NCI-H2029 (cell line): ENCODE measurements at places on chromosomes 7 and 10.

GRCh38 chr7:36312915-36313334 is 76.7 kb upstream of the ANLN start:
- no peak for DNase-seq

- DNase-seq = no peak
These were observed 56.5 kb downstream of the PLXDC2 start for GRCh38 chr10:19872504-19873271.

DNA sequence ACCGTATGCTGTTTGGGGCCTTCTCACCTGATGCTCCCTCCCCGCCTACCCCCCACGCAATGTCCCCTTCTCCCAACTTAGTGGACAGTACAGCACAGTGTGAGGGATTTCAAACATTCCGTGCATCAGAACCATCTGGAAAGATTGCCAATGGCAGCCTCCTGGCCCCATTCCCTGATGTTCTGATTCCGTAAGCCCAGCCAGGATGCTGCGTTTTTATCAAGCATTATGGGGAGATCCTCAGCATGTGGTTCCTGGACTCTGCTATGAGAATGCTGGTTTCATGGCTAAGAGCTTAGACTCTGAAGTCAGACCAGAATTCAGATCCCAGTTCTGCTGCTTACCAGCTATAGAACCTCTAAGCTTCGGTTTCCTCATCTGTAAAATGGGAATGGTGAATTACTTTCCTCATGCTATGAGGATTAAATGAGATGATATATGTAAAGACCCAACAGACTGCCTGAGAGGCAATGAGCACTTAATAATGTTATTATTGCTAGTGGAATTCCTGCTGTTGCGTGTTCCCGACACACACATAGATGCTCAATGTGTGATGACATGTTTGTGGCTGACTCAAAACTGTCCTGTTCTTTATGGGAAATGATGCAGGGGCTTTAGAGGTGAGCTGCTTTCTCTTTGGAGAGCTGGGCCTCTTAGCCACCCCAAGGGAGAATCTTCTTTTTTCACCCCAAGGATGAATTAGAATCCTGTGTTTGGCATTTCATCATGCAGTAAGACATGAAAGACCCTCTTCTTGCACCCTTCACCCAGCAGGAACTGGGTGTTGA is 60.8 kb upstream of the SMNDC1 start:
- DNase-seq = no peak

DNA sequence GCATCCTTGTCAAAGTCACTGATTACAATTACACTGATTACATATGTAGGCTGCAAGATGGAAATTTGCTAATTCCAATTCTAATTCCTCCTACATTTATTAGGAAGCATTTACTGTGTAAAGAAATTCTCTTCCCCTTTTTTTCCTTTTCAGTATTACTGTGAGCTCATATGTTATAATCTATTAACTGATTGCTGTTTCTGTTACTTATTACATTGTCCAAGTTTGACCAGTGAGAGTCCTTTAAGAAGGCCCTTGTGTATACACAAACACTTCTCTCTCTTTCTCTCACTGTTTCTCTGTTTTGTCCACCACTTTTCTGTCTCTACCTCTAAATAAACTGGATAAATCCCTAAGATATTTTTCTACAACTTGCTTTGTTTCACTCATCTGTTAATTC is 31.5 kb downstream of the PHF14 start:
- no peak for DNase-seq

DNA sequence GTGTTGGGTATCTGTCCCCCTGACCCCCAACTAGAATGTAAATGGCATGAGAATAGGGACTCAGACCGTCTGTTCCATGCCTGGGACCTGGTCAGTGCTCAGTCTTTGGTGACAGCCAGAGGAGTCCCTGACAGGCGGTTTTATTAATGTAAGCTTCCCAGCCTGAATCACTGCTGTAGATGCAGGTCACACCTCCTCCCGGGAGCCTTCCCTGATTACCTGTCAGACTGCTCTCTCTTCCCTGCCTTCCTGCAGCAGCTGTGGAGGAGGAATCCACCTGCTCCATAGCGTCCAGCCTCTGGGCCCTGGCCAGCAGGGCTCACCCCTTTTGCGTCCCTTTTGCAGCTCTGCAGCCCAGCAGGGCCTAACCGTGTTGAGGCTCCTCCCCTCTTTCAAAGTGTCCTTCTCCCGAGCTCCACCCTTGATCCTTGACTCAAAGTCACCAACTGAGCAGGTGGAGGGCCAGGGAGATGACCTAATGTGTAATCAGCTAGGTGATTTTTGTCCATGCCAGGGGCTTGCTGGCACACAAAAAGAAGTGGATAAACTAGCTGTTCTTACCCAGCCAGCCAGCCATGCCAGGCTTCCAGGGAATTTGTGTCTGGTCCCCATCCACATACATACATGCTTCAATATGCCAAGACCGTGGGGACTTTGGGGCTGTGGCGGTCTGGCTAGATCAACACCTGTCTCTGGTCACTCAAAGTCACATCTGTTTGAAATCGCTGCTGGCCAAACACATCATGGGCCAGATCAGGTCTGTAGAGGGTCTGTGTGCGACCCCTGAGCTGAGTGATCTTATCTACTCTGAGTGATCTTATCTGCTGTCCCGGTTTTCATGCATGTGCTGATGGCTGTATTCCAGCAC is 195.1 kb downstream of the CCDC3 start:
- DNase-seq = peak; percentile 81

- no peak for DNase-seq
These were observed 15.4 kb downstream of the COL13A1 start for GRCh38 chr10:69817078-69817581.

DNA sequence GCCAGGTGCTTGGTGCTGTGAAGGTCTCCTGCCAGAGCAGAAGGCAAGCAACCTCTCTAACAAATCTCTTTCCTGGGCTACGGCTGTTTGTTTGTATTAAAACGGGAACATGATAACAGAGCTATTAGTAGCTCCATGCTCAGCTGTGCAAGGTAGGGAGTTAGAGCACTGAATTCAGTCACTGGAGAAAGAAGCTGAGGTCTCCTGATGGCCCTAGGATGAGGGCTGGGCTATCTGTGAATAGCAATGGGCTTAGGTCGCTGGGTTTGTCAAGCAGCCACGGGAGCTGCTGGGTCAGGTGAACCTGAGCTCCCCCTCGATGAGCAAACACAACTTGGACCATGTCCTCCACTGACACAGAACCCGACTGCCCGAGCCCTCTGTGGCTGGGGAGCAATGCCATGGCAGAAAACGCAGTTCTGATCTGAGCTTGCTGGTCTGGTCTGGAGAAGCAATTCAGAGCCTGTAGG is 24.4 kb downstream of the TACC2 start:
- no peak for DNase-seq

DNA sequence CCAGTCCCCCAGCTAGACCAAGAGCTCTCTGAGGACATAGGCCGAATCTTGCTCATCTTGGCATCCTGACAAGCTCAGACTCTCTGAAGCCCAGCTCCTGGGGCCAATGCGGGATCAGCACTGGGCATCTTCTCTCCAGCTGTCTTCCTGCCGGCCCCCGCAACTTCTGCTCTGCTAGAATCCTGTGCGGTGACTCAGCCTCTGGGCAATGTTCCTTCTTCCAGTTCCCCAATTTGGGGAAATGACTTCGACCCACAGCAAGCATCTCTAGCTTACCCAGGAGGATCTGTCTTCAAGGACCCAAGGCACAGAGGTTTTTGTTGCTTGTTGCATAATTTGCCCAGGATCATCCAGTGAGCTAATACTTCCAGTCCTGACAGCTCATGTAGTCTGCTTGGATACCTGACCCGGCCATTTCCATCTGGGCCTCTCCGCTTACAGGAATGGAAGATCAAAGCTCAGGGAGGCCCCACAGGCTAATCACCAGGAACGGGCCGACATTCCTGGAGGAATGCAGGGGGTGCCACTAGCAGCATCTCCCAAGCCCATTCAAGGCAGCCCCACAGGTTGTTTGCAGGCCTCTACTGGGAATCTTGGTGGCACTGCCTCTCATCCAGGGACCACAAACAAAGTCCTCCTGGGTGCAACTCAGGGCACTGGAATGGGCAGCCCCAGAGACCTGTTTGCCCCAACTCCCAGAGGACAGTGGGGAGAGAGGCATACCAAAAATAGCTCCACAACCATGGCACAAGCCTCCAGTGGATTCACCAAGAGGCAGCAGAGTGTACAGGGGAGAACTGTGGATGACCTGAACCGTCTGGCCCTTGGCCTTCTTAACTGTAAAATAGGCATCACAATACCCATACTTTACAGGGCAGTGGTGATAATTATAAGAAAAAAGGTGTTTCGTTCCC is 151.9 kb downstream of the NEURL1 start:
- DNase-seq = no peak

DNA sequence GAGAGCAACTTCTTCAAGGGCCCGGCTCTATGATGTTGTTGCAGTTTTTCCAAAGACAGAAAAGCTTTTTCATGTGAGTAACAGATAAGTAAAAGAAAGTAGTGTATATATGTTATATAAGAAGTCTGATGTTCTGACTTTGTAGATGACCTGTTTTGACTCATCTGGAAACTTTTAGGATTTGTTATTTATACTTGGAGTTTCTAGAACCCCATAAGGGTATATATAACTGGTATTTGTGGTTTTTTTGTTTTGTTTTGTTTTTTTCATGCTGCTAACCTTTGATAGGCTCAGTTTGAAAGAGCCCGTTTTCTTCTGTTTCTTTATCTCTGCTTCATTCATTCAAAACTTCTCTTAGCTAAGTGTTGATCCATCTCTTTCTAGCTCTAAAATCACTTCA is 7.3 kb downstream of the RPP30 start:
- no peak for DNase-seq

DNA sequence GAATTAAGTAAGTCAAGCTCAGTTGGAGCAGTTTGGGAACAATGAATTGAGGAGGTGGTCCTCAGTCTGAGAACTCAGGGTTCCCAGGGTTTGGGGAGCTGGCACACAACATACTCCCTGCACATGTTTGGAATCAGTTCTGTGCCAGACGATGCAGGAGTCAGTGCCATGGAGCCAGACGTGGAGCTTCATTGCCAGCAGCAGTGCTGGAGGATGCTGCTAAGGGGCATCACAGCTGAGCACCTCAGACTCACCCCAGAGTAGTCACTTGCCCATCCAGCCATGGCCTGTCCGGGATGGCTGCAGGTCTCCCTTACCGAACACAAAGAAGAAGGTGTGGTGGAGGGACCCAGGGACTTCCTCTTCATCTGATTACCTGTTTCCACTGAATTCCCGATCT is 7.9 kb downstream of the GIMAP5 start:
- DNase-seq = no peak

DNA sequence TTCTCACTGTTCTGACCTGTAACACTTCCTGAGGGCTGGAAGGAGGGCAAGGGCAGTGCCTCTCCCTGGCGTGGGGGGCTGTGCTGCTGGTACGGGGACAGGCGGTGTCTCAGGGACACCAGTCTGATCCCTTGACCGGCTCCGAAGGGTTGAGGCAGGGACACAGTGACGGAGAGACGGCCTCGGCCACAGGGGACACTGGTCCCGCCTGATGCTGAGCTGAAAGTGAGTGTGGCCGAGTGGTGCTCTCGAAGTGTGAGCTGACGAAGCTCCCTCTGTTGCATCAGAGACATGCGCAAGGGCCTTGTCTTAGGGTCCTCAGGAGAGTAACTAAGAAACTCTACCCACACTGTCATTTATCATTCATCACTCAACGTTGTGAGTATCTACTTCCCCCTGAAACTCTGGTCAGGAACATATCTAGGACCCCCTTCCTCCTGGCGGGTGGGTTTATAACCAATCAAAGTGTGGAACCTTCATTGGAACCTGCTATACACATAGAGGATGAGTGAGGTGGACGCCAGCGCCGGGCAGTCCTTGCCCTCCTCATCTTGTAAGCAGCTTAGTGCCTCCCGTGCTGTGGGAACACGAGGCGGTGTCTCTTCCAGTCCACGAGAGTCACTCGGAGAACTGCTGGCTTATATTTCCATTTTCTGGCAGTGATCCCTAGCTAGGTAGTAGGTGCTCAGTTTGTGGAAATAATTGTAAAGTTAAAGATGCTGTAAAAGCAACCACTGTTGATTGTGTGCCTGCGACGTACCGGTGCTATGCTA is 283.1 kb downstream of the DNAJB6 start:
- DNase-seq = no peak

- DNase-seq = no peak
These were observed 3.0 kb downstream of the CALU start for GRCh38 chr7:128742206-128742605.

- no peak for DNase-seq
These were observed 72.9 kb downstream of the ADK start for GRCh38 chr10:74223755-74224529.

GRCh38 chr7:25854608-25855497 is 297.1 kb upstream of the NFE2L3 start:
- DNase-seq = peak; percentile 92

DNA sequence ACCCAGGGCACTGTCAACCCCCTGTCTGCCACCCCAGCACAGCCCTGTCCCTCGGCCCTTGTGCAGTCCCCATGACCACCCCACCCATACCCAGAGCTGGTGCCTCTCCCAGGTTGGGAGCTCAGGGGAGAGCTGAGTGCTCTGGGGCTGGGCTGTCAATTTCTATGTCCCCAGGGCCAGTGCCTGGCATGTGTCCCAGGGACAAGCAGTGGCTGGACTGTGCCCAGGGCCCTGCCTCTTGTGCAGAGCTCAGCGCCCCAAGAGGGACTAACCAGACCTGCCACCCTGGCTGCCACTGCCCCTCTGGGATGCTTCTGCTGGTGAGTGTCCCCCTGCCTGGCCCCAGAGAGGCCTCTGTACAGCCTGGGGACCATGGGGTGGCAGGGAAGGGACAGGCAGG is 29.0 kb upstream of the ZNF862 start:
- DNase-seq = no peak

DNA sequence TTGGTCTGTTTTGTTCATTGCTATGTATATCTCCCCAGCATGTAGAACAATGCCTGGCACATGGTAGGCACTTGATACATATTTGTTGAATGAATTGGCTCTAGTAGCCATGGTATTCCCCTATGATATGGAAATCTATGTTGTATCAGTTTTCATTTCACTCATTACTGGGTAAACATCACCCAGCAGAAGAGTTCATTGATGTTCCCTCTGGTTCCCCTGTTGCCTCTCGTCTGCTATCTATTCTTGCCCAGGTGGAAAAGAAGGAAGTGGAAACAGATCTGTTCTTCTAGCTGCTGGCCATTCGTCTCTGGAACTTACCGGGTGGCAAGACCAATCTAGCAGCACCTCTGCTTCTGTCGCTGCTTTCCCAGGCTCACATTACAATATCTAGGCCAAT is 71.5 kb downstream of the LRRC4 start:
- peak; percentile 2 for DNase-seq

DNA sequence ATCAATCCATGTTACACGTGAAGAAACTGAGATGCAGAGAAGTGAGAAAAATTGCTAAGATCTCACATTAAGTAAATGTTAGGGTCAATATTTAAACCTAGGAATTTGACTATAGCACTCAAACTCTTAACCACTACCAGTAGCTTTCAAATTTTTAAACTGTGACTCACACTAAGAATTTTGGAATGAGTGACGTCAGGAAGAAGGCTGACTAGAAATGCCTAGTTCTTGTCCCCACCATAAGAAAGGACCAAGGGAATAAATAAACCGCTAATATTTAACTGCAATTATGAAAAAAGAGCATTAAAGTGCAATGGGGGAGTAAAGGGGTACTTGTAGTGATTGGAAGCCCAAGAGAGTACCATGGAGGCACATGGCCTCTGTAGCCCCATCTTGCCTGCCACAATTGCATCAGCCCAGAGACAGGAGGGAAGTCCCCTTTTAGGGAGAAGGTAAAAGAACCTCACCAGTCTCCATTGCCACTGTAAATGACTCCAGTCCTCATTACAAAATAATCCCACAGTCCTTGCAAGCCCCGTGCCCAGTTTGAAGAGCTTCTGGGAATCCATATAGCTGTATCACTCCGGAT is 3.5 kb upstream of the AKR1B1 start:
- no peak for DNase-seq
